Stimulated activated CD8-positive, alpha-beta memory T cell treated with anti-CD3 and anti-CD28 coated beads, Interleukin-15, amount 100 ng/mL, for 4 hours (primary cell): ENCODE measurements at places on chromosomes 2 and 18.

- no peak for DNase-seq
Observed at GRCh38 chr2:120566331-120567035, 169.2 kb upstream of the GLI2 start.

- no peak for DNase-seq
Observed at GRCh38 chr2:88187927-88188326, 17.8 kb downstream of the THNSL2 start.

DNA sequence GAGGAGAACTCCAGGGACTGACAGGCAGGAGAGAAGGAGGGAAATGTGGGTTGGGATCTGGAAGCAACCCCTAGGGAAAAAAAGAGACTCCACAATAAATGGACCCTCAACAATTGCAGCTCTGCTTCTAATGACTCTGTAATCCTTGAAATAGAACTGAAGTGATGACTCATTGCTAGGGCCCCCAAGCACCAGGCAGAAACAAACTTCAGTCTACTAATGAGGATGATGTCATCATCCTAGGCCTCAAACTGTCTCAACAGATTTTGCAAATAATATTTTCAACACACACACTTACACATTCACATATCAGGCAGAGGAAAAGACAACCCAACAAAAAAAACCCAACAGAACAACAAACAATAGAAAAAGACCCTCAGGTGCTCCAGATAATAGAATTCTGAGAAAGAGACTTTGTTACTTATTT lies 143.3 kb downstream of the HDAC4 start:
- no peak for DNase-seq

DNA sequence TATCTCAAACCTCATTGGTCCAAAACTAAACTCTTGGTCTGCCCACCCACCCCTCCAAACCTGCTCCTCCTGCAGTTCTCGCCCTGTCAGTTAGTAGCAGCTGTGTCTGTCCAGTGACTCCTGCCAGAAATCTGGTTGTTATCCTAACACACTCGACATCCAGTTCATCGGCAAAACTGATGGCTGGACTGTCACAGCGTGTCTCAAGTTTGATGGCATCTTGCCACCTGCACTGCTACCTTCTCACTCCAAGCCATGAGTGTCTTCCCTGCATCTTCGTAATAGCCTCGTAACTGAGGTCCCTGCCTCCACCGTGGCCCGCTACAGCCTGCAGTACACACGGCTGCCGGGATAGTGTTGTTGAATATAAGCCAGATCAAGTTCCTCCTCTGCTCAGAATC lies 470.1 kb upstream of the RAB12 start:
- DNase-seq = no peak

GRCh38 chr2:20561637-20562454 lies 89.1 kb downstream of the HS1BP3 start:
- no peak for DNase-seq

GRCh38 chr2:152336854-152337510 lies 2.0 kb downstream of the FMNL2 start:
- no peak for DNase-seq

GRCh38 chr2:190693533-190694232 lies 44.8 kb downstream of the NAB1 start:
- no peak for DNase-seq

DNA sequence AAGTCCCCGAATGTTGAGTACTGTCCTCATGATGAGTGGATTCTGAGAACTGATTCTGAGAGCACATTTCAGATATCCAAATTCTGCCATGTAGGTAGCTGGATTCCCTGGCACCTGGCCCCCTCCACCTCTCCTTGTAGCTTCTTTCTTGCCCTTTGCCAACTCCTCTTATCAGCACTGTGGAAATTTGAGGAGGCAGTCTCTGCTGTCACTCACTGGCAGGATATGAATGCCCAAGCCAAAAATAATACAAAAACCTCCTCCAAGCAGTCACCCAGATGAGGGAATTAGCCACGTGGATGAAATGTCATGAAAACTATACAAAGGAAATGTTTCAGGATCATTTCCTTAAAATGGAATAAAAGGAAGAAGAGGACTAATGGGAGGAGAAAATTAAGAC lies 276.8 kb downstream of the SETBP1 start:
- no peak for DNase-seq

DNA sequence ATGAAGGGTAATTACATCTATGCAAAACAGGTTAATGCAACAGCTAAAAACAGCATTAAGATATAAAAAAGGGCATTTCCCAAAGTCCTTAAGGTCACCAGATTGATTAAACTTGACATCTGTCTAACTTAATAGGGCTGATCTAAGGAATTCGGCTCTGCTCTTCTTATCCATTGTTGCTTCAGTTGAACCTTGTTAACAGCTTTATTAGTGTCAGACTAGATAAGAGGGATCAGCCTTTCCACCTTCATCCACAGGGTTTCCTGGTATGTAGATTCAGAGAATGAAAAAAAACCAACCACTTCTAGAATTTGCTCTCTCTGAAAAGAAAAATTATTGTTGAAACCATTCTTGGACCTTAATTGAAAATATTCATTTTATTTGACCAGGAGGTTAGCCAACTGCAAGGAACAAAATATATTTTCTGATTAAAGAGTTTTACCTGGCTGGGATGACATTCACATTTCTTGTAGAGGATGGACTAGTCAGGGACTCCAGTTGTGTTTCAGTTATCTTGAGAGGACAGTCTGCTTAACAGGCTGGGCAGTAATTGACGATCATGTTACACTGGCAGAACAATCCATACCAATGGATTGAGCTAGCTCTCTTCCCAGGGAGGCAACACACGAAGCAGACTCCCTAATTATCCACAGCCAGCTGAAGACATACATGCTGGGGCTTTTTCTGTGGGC lies 357.4 kb upstream of the ACVR2A start:
- DNase-seq = no peak

DNA sequence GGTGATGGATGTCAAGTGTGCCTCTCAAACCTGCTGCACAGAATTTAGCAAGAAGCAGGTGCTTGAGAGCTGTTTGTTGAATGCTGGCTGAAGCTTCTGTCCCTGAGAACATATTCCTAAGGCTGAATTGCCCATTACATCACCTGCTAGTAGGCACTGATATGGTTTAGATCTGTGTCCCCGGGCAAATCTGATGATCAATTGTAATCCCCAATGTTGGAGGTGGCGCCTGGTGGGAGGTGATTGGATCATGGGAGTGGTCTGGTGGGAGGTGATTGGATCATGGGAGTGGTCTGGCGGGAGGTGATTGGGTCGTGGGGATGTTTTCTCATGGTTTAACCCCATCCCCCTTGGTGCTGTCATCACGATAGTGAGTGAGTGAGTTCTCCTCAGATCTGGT lies 128.0 kb downstream of the HRH4 start:
- no peak for DNase-seq

GRCh38 chr2:86070868-86071267 lies 34.8 kb downstream of the POLR1A start:
- DNase-seq = no peak

DNA sequence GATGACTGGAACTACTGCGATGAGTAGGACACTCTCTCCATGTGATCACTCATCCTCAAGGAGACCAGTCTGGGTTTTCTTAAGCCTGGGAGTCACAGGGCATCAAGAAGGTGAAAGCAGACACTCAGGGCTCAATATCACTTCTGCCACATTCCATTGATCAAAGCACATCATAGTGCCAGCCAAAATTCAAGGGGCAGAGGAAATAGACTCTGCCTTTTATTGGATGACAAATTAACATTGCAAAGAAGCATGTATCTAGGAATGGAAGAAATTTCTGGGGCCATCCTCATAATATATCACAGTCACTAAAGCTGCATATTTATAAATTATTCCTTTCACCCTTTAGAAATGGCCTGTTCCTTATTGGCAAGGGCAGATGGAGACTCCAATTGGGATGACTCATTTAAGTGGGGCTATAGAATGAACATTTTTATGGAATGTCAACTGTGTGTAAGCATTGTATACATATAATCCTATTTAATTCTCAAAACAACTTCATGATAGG lies 114.8 kb upstream of the CDC42EP3 start:
- DNase-seq = no peak
